ENCODE measurements at places on chromosomes 2 and 18.

GRCh38 chr2:26572591-26572990 lies 68.6 kb downstream of the CIB4 start:
- no peak for DNase-seq

GRCh38 chr2:28613633-28614501 lies 118.0 kb downstream of the PLB1 start:
- DNase-seq: no peak

GRCh38 chr2:163348857-163349380 lies 386.9 kb downstream of the FIGN start:
- peak; percentile 49 for DNase-seq

DNA sequence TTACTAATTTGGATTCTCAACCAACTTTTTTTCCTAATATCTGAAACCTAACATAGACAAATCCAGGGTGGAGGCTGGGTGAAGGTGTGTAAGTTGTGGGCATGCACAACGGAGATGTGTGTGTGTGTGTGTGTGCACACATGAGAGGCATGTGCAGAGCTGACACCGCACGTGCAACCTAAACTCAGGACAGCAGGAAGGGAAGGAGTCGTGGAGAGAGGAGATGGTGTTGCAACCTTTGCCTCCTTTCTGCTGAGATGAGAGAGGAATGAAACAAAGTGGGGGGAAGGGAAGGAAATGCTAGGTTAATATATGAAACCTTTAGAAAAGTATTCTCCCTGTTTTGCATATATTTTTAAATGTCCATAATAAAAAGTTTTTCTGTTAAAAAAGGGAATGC lies 64.7 kb downstream of the KCTD1 start:
- no peak for DNase-seq

GRCh38 chr2:228401065-228401912 lies 219.8 kb upstream of the SPHKAP start:
- peak; percentile 9 for DNase-seq

GRCh38 chr2:204453730-204454167 lies 91.5 kb upstream of the PARD3B start:
- no peak for DNase-seq

DNA sequence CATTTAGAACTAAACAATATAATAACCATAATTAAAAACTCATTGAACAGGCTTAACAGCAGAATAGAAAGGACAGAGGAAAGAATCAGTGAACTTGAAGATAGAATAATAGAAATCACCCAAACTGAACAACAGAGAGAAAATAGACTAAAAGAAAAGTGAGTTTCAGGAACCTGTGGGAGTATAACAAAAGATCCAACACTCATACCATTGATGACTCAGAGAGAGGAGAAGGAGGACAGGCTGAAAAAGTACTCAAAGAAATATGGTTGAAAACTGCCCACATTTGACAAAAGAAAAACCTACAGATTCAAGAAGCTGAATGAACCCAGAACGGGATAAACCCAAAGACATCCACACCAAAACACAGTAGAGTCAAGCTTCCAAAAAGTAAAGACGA lies 54.2 kb upstream of the FMNL2 start:
- no peak for DNase-seq

DNA sequence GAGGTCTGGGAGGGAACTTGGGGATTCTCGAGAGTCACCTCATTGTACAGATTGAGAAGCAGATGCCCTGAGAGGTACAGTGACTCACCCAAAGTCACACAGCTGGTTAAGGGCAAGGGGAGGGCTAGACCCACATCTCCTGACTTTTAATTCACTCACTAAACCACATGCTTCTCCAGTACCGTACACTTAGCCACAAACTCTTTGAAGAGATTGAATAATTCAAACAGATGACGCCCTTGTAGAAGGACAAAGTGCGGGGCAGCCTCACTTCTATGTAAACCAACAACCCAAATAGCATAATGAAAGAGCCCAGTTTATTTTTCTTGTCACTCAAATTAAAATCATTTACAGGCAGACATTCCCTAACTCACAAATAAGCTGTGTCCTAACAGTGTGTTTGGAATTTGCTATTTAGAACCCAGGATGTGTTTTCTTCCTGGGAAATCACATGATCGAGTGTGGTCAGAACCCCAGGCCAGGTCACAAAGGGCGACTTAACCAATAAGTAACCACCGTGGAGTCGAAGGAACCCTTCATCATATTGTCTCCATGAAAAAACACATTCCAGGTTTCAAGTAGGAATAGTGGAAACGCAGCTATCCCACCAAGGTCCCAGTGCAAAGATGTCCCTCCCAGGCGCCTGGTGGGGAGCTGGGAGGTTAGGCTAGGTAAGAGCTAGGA lies 35.8 kb upstream of the PTPN4 start:
- DNase-seq: no peak

GRCh38 chr2:148548716-148549400 lies 95.7 kb upstream of the EPC2 start:
- DNase-seq: no peak

- no peak for DNase-seq
These were observed 37.5 kb downstream of the OLA1 start for GRCh38 chr2:174210862-174211261.

DNA sequence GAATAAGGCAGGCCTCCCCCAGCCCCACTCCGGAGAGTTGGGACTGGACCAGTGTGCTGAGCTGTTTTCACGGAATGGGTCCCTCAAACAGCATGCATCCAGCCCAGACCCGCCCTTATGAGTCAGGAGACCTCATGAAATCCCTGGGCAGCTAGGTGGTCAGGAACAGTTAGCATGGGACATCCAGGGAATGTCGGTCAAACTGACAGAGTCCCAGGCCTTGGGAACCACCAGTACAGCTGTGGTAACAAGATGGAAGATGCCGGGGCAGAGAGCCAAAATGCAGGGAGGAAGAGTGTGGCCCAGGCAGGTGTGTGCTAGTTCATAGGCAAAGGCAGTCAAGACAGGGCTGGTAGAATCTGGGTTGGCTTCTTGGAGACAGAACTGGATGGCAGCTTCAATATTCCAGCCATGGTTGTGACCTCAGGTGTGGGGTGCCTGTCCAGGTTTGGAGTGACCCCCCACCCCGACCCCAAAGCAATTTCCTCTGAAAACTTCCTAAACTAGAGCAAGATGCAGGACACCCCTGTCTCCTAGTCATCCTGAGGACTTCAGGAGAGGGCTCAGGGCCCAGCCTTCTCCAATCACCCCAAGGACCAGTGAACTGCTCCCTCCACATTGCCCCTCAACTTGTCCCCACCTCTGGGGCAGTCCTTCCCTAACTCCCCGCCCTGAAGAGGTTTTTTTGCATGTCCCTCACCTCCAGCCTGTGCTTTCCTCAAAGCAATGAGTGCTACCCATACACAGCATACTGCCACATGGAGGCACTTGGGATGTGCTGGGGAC lies 46.5 kb downstream of the KCNIP3 start:
- no peak for DNase-seq

DNA sequence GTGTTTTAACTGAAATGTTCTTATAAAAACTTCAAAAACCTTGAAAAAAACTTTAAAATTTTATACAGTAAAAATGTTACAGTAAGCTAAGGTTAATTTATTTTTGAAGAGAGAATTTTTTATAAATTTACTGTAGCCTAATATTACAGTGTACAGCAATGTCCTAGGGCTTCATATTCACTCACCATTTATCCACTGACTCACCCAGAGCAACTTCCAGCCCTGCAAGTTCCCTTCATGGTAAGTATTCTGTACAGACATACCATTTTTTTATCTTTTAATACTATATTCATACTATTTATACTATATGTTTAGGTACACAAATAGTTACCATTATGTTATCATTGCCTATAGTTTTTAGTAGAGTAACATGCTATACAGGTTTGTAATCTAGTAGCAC lies 396.7 kb upstream of the MMADHC start:
- DNase-seq: no peak

DNA sequence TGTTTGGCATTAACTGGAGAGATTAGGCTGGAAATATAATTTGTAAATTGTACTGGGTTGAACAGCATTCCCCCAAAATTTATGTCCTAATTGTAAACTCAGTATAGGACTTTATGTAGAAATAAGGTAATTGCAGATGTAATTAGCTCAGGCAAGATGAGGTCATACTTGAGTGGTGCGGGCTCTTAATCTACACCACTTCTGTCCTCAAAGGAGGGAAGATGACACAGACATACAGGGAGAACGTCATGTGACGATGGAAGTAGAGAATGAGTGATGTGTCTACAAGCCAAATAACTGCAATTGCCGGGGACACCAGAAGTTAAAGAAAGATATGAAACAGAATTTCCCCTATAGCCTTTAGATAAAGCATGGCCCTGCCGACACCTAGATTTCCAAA lies 1501.1 kb upstream of the PIK3C3 start:
- DNase-seq: no peak

DNA sequence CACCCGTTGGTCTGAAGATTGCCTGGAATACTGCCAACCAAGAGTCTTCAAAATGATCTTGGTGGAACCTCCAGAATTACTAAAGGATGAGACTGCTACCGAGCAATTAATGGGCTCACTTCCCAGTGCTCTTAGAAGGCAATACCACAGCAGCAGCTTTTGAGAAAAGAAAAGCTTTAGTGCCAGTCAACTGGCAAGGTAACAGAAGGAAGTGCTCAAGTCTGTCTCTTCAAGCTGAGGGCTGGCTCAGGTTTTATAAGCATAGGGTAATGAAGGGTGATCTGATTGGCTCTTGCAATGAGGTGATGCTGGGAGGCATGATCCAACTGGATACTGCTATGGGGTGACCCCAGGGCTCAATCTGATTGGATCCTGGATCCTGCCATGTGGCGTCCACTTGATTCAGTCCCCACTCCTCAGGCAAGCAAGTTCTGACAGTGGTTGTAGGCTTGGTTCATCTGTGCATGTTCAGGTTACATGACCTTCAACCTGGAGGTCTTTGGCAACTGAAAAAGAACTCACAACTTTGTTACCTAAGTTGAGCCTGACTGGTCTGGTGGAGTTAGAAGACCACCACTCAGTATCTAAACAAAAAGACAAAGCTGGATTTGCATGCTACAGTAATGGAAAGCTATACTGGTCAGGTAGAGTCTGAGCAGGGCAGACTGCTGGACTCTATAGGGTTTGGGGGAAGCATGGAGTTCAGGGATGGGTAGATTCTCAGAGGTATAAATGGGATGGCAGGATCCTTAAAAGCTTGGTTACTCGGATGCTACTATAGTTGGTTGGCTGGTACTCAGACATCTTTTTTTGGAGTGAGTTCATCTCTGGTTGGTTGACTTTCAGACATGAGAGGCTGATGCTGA lies 14.0 kb upstream of the RIF1 start:
- DNase-seq: no peak

GRCh38 chr18:8801263-8801901 lies 96.0 kb downstream of the MTCL1 start:
- DNase-seq: no peak

GRCh38 chr2:235570256-235570655 lies 76.4 kb downstream of the AGAP1 start:
- no peak for DNase-seq

GRCh38 chr18:5899835-5900234 lies 4.5 kb upstream of the TMEM200C start:
- no peak for DNase-seq

DNA sequence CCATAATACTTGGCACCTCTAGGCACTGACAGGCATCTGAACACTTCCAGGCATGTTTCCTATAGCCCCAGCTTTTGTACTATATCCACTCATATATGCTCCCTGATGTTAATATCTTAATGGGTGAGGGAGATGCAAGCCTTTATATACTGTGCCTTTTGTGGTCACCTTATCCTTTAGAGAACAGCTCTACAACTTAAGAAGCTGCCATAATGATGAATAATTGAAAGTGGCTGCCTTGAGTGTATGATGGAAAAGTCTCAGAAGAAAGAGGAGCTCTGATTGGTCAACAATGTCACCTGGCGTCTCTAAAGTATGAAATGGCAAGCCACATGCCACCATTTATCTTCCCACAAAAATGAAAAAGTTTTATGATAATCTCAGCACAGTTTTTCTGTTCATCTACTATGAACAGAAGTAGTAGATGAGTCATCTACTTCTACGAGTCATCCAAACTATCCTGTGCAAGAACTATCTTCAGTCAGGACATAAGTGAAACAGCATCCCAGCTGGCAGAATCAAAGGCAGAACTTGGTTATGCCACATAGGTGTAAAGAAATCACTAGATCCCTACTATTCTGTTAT lies 997.9 kb upstream of the CELF4 start:
- DNase-seq: peak; percentile 4

DNA sequence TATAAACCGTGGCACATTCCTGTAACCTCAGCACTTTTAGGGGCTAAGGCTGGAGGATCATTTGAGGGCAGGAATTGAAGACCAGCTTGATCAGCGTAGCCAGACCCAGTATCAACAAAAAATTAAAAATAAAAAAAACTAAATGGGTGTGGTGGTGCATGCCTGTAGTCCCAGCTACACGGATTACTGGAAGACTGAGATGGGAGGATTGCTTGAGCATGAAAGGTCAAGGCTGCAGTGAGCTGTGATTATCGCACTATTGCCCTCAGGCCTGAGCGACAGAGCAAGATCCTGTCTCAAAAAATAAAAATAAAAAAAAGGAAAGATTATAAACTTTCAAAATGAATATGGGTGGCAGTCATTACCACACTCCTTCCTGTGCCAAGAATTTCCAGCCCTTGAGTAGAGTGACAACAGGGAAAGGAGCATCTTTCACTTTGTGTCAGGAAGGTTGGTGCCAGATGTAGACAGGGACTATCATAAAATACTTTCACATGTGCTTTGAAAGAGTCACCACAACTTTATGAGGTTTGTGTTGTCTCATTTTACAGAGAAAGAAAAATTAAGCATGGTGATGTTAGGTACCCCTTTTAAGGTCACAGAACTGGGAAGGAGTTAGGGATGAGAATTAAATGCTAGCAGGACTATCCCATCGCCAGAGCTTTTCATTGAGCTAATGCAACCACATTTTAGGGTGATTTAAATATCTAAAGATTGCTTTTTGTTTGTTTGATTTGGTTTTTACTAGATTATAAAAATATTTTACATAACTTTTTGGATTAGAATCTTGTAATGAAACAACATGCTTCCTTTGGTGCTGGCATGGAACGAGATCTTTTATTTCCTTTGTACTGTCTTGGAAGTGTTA lies 1617.4 kb upstream of the ACVR2A start:
- DNase-seq: no peak

- DNase-seq: peak; percentile 32
These were observed 458 bp downstream of the CXXC1 start for GRCh38 chr18:50287028-50287440.

All from RKO (cell line).